ENCODE measurements at places on chromosomes 5 and 9.
A peak's percentile ranks its signal among the peaks of the same experiment; 100 is the strongest.

GRCh38 chr9:36443581-36443980, 43.5 kb upstream of the RNF38 start:
- no peak for DNase-seq

- no peak for DNase-seq
Observed at GRCh38 chr5:137486707-137487106, 12.4 kb downstream of the SPOCK1 start.

GRCh38 chr5:38467353-38468040, 88.9 kb downstream of the LIFR start:
- DNase-seq, result no peak

- peak; percentile 42 for DNase-seq
Observed at GRCh38 chr9:129489838-129490582, 130.9 kb downstream of the C9orf50 start.

DNA sequence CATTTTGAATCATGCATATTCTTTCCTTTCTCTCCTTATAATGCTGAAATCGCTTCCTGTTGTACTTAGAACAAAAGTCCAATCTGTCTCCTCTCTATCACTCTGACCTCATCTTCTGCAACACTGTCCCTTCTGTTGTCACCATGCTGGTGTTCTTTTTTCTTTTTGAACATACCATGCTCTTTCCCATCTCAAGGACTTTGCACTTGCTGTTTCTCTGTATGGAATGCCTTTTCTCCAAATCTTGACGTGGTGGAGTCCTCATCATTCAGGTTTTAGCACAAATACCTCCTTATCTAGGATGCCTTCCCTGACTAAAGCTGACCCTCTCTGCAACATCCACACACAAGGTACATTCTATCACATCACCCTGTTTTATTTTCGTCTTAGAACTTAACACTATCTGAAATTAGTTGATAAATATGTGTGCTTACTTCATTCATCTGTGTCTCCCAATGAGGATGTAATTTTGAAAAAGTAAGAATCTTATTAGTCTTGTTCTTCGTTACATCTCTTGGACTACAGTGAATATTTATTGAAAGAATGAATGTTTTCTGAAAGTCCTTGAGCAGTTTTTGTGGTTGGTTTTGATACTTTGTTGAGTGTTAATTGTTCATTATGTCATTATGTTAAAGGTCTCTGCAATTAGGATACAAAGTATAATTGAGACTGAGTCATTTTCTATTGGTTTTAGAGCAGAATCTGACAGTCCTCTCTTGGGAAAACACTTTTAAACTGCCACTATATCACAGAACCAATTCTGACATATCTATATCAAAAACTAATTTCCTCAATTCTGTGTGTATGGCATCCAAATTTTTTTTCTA, 145.3 kb upstream of the RASA1 start:
- no peak for DNase-seq

DNA sequence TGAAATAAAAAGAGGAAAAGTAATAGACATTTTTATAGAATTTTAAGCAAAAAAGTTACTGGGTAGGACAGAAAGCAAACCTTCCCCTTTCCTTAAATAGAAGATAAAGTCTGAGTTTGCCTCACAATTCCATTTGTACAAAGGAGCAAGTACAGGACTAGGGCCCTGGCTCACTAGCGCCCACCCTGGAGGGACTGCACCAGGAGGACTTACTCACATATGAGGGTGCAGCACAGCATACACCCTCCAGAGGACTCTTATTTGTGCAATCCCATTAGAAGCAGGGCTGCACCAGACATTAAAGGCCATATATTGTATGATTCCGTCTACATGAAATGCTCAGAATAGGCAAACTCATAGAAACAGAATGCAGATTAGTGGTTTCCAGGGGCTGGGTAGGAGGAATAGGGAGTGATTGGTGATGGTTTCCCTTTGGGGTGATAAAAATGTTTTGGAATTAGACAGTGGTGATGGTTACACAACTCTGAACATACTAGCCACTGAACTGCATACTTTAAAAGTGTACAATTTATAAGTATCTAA, 4.5 kb downstream of the REEP5 start:
- peak; percentile 22 for DNase-seq

- DNase-seq, result no peak
Observed at GRCh38 chr5:59661311-59661710, 232.2 kb downstream of the PDE4D start.

- no peak for DNase-seq
Observed at GRCh38 chr5:160197341-160198144, 31.8 kb upstream of the FABP6 start.

GRCh38 chr5:65204966-65205365, 276.8 kb downstream of the ADAMTS6 start:
- DNase-seq, result no peak

GRCh38 chr5:140996060-140996459, 29.8 kb downstream of the PCDHAC2 start:
- DNase-seq, result no peak

GRCh38 chr9:78542491-78543181, 245.7 kb downstream of the PSAT1 start:
- DNase-seq, result no peak

DNA sequence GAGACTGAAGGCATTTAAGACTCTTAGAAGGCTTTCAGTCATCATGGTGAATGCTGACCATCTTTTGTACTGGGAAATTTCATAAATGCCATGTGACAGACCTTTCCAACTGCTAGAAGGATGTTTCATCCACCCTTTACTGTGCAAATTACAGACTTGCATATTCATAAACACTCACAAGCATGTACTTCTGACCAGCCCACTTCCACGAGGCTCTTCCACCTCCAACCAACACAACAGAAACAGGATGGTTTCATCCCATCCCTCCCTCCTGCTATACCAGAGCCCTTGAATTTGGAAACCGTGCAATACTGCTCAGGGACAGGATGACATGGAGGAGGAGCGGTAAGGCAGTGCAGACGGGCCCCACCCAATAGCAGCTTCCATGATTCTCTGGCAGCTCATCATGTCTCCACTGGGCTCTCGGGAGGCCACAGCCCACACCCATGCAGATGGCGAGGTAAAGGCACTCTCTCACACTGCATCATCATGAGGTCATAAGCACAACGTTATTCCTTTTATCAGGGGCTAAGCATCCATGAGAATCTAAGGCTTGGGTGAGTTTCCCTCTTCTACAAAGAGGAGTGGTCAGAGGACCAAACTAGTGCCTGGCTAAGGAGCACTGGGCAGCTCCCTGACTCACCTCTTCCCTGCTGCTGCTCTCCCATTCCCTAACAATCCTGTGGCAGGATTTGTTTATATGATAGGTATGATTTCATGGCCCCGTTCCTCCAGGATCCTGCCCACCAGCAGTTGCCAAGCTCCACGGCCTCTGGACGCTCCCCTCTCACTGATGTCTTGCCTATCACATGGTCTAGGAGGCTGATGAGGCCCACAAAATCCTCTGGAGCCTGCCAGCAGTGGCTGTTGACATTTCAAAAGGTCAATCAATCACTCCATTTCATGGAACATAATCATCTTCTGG, 94.4 kb upstream of the FSTL4 start:
- DNase-seq, result no peak

- DNase-seq, result no peak
Observed at GRCh38 chr5:76604838-76605237, 18.4 kb downstream of the F2RL2 start.

DNA sequence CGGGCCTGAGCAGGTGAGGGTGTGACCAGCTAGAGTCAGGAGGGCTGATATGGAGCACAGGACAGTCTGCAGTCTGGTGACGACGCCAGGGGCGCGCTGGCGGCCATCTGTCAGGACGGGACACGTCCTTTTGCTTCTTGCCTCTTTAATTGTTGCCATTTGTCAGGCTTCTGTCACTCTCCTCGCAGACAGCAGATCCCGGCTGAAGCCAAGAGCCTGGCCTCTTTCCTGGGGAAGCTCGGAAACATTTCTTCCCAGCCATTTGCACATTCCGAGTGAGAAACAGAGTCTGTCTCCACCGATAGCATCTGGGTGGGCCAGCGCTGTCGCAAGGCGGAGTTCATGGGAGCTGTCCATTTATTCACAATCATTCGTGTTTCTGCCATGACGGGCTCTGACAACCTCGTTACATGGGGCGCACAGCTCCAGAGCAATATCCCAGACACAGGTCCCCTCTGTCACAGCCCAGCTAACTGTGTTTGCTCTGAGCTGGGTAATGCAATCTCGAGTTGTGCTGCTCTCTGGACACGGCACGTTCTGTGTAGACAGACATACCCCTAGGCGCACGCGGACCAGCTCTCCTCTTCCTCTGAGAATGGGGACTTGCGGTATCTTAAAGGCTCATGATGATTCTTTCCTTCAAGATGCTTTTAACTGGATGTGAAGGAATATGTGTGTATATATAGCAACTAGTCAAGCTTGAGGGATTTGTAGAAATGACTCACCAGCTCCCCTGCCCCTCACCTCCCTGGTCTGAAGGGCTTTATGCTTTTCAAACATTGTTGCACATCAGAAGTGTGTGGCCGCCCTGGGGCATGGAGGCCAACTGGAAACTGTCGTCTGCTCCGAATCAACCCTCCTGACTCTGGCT, 105.3 kb upstream of the FCN2 start:
- DNase-seq, result no peak

Data from activated naive CD4-positive, alpha-beta T cell treated with anti-CD3 and anti-CD28 coated beads, Interleukin-2, amount 50 U/mL, for 16 hours (primary cell).